ENCODE measurements at places on chromosomes 5 and 9.

DNA sequence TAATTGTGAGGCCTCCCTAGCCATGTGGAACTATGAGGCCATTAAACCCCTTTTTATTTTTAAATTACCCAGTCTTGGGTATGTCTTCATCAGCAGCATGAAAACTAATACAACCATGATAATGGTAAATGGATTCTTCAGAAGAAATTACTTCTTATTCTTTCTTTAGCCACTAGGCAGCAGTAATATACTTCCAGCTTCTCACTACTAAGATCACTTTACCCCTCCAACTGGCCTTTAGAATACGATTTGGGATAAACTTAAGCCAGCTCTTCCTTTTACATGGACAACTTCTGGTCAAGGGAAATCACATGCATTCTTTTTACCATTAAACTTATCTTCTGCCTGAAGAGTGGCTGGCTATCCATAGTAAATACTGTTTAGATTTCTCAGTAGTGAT lies 355.4 kb downstream of the MAN2A1 start:
- DNase-seq: no peak

DNA sequence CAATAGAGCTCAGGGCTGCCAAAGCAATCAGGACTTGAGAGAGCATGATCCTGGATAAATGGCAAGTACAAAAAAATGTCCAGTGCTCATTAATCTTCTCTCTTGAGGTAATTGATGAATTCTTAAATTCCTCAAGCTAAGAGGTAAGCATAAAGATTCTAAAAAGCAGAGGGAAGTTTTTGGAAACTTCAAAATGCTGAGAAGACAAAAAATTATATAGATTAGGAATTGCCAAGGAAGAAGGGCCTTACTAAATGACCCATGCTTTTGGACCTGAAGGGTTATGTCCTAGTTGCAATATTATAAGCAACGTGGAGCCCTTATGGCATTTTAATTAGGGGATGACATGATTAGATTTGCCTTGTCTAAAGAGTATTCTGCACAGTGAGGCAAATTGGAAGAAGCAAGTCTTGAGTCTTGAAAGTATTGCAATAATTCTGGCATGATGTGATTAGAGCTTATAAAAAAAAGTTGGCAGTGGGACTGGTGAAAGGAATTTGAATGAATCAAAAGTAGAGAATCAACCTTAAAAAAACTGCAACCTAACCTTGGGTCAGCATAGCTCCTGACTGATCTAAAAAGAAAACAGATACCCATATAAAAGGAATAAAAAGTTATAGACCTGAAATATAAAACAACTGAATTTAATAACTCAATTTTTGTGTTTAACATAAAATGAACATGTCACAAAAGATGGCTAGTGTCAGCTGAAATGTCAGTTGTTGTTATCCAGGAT lies 323.8 kb upstream of the ARRDC3 start:
- DNase-seq: no peak

DNA sequence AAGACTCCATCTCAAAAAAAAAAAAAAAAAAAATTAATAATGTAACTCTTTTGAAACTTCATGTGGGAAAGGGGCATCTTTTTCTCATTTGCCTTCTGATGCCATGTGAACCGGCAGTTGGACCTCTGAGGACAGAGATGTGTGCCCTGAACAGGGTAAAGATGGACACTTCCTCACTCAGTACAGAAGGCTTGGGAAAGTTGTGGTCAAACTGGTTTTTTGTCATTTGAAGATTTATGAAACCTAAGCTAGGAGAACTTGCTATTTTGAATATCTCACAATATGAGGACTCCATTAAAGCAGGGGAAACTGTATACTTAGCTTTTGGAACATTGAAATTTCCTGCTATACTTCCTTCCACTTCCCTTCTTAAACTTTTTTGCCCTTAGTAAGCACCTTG lies 147.5 kb upstream of the ALDH1B1 start:
- DNase-seq: no peak

GRCh38 chr9:116592970-116593369 lies 94.1 kb upstream of the TRIM32 start:
- DNase-seq: no peak

- no peak for DNase-seq
Observed at GRCh38 chr5:115962239-115962564, at the start of gene LVRN. Gene LVRN, plus strand, starts transcription at chr5:115962475. Its CDS starts 143 bp downstream, at chr5:115962618.

- DNase-seq: no peak
Observed at GRCh38 chr5:83955916-83956315, 235.3 kb upstream of the HAPLN1 start.

DNA sequence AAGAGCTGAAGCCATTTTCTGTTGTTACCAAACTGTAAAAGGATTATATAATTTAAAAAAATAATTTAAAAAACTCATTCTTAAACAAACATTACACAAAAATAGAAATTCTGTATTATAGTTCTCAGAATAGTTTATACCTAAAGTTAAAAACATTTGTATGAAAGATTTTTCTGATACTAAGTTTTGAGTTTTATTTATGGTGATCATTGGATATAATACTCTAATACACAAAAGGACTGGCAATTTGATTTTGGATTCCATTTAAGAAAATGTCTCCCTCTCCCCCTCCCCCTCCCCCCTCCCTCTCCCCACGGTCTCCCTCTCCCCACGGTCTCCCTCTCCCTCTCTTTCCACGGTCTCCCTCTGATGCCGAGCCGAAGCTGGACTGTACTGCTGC lies 37.7 kb upstream of the PDCL start:
- no peak for DNase-seq

DNA sequence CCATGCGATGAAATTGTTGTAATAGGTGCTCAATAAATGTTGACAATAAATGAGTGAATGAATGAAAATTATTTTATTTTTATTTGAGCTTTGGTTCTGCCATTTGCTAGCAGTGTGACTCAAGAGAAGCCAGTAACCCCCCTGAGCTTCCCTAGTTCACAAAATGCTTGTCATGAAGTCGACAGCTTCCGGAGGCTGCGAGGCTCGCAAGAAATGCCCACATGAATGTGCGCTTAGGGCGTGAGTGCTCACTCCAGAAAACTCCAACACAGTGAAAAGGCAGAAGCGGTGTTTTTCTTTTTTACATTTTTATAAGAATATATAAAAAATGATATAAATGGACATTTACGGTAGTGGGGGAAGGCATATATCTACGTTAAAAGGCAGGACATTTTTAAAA lies 26.5 kb downstream of the CDKN2A start:
- no peak for DNase-seq

DNA sequence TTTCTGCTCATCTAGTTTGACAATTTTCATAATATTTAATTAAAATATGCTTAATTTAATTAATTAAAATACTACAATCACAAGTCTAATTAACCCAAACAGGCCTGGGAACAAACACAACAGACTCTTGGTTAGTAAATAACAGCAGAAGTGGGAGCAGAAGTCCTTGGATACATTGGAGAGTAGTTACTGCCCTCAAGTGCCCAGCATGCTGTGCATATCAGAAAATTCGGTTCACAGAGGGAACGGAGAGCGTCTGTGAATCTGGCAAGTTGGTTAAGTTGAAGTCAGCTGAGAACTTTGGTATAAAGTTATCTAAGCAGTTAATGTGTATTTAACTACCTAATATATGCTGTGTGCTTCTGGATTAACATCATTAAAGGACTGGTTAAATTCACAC lies 87.0 kb upstream of the ATG10 start:
- no peak for DNase-seq

GRCh38 chr9:113026200-113026599 lies 14.2 kb upstream of the ZNF883 start:
- no peak for DNase-seq

DNA sequence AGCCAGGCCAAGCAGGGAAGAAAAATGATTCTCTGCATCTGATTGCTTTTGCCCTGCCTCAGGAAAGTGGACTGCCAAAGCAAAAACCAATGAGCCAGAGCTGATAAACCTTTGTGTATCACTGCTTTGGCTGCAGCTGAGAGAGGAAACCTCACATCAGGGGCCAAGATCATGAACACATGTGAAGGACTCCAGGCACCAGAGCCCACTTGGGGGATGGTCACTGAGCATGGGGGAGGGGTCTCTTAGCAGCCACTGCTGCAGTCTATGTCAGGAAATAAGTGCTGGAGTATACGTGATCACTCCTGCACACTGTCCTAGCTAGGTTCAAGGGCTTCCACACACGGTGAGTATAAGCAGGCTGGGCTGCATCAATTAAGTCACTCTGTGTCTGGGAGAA lies 229.9 kb downstream of the SPOCK1 start:
- no peak for DNase-seq

- no peak for DNase-seq
Observed at GRCh38 chr5:132471151-132471907, 19.2 kb downstream of the IRF1 start.

GRCh38 chr5:158407824-158408195 lies 548.9 kb upstream of the CLINT1 start:
- DNase-seq: no peak

DNA sequence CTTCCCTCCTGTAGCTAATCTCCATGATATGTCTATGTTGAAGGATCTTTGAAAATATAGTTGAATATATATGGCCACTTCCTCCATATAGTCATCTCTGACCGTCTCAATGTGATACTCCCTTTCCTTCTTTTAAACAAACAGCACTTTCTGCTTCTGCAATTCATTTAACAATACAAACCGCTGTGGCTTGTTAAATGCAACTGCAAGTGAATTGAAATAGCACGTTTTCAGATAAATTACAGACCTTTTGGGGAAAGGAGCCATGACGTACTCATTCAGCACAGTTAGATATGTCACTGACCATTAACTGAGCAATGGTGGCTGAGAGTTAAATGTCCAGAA lies 82.5 kb downstream of the FBXO38 start:
- DNase-seq: no peak

DNA sequence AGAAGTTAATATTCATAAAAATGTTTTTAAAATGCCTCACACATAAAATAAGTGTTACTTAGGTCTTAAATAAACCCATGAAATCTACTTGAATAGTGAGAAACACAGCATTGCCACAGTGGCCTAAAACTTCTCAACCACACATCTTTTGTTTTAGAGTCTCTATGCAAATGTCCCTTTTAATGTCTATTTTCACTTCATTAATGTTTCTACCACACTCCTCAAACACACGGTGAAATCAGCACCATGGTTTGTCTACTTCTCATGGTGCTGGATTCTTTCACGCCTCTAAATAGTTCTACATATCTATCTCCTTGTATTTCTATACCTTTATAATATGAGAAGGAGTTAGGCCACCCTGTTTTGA lies 111.2 kb downstream of the EDIL3 start:
- no peak for DNase-seq

GRCh38 chr9:115551396-115551795 lies 433.4 kb upstream of the TNC start:
- DNase-seq: no peak

Data from activated CD4-positive, alpha-beta T cell treated with anti-CD3 and anti-CD28 coated beads, Interleukin-2, amount 50 U/mL, for 1 hour (primary cell).